ENCODE measurements at places on chromosomes 3 and 15. TPM values are rescaled to one million over a fixed set of nuclear protein-coding genes. Genes with fewer than 3 reads are reported as not detected.

Gene CCR1
- 1.7 TPM for total RNA-seq

Gene HDC
- not detected for total RNA-seq

Gene SLC28A1
- not detected for total RNA-seq

Gene GRM2
- total RNA-seq = 12.5 TPM

Gene ENTPD3
- 1.6 TPM for total RNA-seq

Gene IL17RC
- total RNA-seq = 4.5 TPM

Gene LEKR1
- total RNA-seq = 0.78 TPM

Gene HRG
- total RNA-seq = not detected

Gene PARP9
- total RNA-seq = 6.1 TPM

Gene CORO2B
- 19.8 TPM for total RNA-seq

Gene ARGFX
- not detected for total RNA-seq

Gene ETV5
- total RNA-seq = 46.2 TPM

Gene CCDC13
- 3.6 TPM for total RNA-seq

Gene OR5H14
- total RNA-seq = not detected

Gene GABRB3
- total RNA-seq = 124 TPM

Gene GOLGA8J
- not detected for total RNA-seq
